ENCODE measurements at places on chromosomes 2 and 18.

- no peaks in the 10 kb centered on the region for H3K4me1 ChIP-seq
- no peaks in the 10 kb centered on the region for H3K36me3 ChIP-seq
- no peak overlapping the region for H3K4me3 ChIP-seq
- no peak for DNase-seq
- H3K27me3 ChIP-seq, result no peaks in the 10 kb centered on the region
Measured at GRCh38 chr2:107264184-107264583, 378.2 kb upstream of the ST6GAL2 start.

GRCh38 chr18:11046140-11046539 is 103.2 kb downstream of the PIEZO2 start:
- H3K4me1 ChIP-seq, result no peaks in the 10 kb centered on the region
- H3K36me3 ChIP-seq, result no peaks in the 10 kb centered on the region
- no peak overlapping the region for H3K4me3 ChIP-seq
- DNase-seq, result no peak

- H3K4me1 ChIP-seq, result no peaks in the 10 kb centered on the region
- H3K27me3 ChIP-seq, result no peaks in the 10 kb centered on the region
- H3K4me3 ChIP-seq, result no peak overlapping the region
- no peak overlapping the region for H3K27ac ChIP-seq
Measured at GRCh38 chr2:80186262-80186661, 118.3 kb downstream of the LRRTM1 start.

GRCh38 chr2:192373754-192374153 is 179.0 kb upstream of the TMEFF2 start:
- H3K4me1 ChIP-seq, result no peaks in the 10 kb centered on the region
- no peak overlapping the region for H3K4me3 ChIP-seq
- no peak for DNase-seq
- no peak overlapping the region for H3K27ac ChIP-seq
- no peaks in the 10 kb centered on the region for H3K36me3 ChIP-seq

- peaks cover 21% of the 10 kb centered on the region for H3K27me3 ChIP-seq
- DNase-seq, result no peak
- no peaks in the 10 kb centered on the region for H3K36me3 ChIP-seq
Measured at GRCh38 chr18:8333961-8334360, 275.3 kb upstream of the RAB12 start.

- no peaks in the 10 kb centered on the region for H3K4me1 ChIP-seq
- H3K36me3 ChIP-seq, result no peaks in the 10 kb centered on the region
- peaks cover 6% of the 10 kb centered on the region for H3K27me3 ChIP-seq
- DNase-seq, result no peak
Measured at GRCh38 chr2:121897335-121897970, 142.0 kb downstream of the TSN start.

- no peak for DNase-seq
- H3K4me1 ChIP-seq, result no peaks in the 10 kb centered on the region
- no peak overlapping the region for H3K4me3 ChIP-seq
- no peaks in the 10 kb centered on the region for H3K36me3 ChIP-seq
- no peak overlapping the region for H3K27ac ChIP-seq
- H3K27me3 ChIP-seq, result peaks cover 3% of the 10 kb centered on the region
Measured at GRCh38 chr2:71793926-71794325, 340.6 kb downstream of the DYSF start.

DNA sequence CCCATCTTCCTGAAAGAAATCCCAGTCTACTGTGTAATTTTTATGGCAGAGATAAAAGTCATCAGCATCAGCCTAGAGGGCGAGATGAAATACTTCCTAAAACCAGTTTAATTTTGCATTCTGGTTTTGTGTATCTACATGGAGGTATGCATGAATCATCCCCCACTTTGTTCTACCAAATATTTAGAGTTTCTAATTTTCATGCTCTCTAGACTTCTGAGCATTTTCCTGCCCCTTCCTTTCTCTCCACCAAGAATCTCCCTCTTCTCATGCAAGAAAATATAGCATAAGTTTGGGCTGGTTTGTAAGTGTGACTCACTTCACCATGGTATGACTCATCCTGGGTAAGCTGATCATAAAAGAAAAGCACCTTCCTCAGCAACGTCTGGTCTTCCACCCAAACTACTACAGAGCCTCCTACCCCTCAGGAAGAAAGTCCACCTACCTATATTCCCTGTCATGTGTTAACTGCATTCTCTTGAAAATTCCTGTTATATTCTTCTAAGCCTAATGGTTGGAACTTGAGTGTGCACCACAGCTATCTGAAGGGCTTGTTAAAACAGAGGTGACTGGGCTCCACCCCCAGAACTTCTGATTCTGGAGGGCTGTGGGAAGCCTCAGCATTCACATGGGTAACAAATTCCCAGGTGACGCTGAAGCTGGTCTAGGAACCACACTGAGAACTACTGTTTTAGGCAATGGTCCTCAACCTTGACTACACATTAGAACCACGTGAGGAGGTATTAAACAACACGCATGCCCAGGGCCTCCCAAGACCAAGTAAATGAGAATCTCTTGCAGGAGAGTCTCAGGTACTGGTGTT is 37.4 kb upstream of the RAPGEF4 start:
- no peaks in the 10 kb centered on the region for H3K4me1 ChIP-seq
- no peaks in the 10 kb centered on the region for H3K36me3 ChIP-seq
- no peak for DNase-seq
- H3K27ac ChIP-seq, result no peak overlapping the region

DNA sequence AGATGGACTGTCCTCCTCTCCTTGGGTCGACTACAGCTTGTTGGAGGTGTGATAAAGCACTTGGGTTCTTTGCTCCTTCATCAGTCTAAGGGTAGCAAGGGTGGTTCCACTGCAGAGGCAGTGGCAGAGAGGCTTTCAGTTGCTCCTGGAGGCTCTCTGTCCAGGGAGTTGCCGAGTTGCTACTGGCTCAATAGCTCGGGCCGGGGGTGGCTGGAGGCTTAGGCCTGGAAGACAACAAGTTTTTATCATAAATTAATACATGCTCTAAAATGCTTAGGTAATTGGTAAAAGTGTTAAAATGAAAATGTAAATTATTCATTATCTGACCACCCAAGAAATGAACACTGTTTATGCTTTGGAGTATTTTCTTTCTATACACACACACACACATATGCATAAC is 162.0 kb upstream of the NRP2 start:
- no peak for DNase-seq
- no peak overlapping the region for H3K4me3 ChIP-seq
- H3K27ac ChIP-seq, result no peak overlapping the region
- no peaks in the 10 kb centered on the region for H3K4me1 ChIP-seq
- H3K36me3 ChIP-seq, result peaks cover 3% of the 10 kb centered on the region
- H3K27me3 ChIP-seq, result peaks cover 6% of the 10 kb centered on the region

DNA sequence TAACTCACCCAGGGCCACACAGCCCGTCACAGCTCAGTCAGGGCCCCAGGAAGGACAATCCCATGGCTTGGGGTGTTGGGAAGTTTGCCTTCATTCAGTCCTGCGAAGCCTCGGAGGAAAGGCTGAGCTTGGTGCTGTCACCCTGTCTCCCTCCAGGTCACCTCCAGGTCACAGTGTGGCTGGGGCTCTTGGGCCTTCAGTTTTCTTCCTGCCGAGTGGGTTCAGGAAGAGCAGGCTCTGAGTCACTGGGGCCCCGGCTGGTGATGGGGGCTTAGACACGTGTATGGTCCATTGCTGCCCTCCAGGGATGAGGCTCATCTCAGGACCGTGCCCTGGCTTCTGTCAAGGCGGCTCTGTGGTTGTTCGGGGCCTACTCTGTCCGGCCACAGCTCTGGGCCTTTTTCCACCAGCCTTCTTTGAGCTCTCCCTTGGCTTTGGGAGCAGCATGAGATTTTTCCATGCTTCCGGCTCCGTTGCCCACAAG is 118.6 kb downstream of the INHBB start:
- H3K4me3 ChIP-seq, result no peak overlapping the region
- H3K27me3 ChIP-seq, result peaks cover 3% of the 10 kb centered on the region

DNA sequence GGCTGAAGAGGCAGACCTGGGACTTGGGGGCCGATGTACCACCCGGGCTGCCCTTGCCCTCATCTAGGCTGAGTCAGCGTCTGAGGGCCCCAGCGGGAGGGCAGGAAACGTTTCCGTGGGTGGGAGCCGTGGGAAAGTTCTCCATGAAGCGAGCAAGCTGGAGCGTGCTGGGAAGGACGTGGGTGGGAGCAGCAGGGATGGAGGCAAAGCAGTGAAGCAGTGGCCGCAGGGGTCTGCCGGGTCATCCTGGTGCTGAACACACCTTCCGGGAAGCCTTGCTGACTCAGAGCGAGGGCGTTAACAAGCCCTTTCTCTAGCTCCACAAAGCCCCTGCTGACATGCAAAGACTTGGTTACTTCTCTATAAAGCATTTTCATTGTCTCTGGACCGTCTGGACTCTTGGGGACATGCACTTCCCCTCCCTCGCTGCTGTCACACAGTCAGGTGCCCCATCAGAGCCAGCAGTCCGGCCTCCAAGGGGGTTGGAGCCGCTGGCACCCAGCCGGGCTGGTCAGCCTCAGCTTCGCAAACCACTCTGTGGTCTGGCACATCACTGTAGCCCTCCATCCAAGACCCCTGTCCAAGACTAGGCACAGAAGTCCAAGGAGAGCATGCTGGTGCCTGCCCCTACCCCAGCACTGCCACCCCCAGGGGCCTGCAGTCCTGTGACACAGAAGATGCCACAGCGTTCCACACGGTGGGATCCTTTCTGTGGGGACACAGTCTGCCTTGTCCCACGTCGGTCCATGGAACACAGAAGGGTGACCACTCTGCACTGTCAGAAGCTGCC is 115.1 kb upstream of the GPC1 start:
- no peaks in the 10 kb centered on the region for H3K36me3 ChIP-seq
- no peak overlapping the region for H3K27ac ChIP-seq
- DNase-seq, result no peak
- no peak overlapping the region for H3K4me3 ChIP-seq

GRCh38 chr2:195307751-195308150 is 349.3 kb upstream of the SLC39A10 start:
- no peak overlapping the region for H3K4me3 ChIP-seq
- no peak overlapping the region for H3K27ac ChIP-seq
- H3K27me3 ChIP-seq, result peaks cover 5% of the 10 kb centered on the region
- peaks cover 2% of the 10 kb centered on the region for H3K4me1 ChIP-seq

DNA sequence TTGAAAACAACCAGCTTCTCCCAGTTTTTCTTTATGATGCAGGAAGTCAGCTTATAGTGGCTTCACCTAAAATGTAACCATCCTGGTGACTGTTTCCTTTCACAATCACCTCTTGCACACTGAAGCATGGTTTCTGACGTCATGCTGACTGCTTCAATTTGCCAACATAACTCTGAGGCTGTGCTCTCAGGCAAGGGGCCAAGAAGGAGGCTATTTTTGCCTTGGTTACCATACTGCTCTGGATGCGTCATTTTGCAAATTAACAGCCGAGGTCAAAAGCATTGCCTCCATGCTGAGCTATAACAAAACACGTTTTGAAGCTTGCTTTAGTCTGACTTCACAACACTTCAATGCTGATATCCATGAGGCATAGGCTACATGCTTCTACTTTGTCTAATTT is 397.8 kb downstream of the METTL4 start:
- DNase-seq, result no peak
- H3K27ac ChIP-seq, result no peak overlapping the region
- H3K36me3 ChIP-seq, result no peaks in the 10 kb centered on the region
- H3K4me1 ChIP-seq, result no peaks in the 10 kb centered on the region

GRCh38 chr2:172674968-172675303 is 60.7 kb upstream of the RAPGEF4 start:
- H3K4me1 ChIP-seq, result no peaks in the 10 kb centered on the region
- peaks cover 4% of the 10 kb centered on the region for H3K27me3 ChIP-seq
- peak overlapping the region; percentile 18 for H3K4me3 ChIP-seq
- peaks cover 2% of the 10 kb centered on the region for H3K36me3 ChIP-seq
- no peak for DNase-seq

GRCh38 chr18:39302481-39302880 is 1736.9 kb upstream of the CELF4 start:
- no peak overlapping the region for H3K27ac ChIP-seq
- no peaks in the 10 kb centered on the region for H3K27me3 ChIP-seq
- H3K36me3 ChIP-seq, result no peaks in the 10 kb centered on the region

- H3K27ac ChIP-seq, result no peak overlapping the region
- no peaks in the 10 kb centered on the region for H3K27me3 ChIP-seq
- no peak overlapping the region for H3K4me3 ChIP-seq
- DNase-seq, result no peak
- no peaks in the 10 kb centered on the region for H3K4me1 ChIP-seq
Measured at GRCh38 chr18:52569492-52569891, 229.5 kb downstream of the DCC start.

DNA sequence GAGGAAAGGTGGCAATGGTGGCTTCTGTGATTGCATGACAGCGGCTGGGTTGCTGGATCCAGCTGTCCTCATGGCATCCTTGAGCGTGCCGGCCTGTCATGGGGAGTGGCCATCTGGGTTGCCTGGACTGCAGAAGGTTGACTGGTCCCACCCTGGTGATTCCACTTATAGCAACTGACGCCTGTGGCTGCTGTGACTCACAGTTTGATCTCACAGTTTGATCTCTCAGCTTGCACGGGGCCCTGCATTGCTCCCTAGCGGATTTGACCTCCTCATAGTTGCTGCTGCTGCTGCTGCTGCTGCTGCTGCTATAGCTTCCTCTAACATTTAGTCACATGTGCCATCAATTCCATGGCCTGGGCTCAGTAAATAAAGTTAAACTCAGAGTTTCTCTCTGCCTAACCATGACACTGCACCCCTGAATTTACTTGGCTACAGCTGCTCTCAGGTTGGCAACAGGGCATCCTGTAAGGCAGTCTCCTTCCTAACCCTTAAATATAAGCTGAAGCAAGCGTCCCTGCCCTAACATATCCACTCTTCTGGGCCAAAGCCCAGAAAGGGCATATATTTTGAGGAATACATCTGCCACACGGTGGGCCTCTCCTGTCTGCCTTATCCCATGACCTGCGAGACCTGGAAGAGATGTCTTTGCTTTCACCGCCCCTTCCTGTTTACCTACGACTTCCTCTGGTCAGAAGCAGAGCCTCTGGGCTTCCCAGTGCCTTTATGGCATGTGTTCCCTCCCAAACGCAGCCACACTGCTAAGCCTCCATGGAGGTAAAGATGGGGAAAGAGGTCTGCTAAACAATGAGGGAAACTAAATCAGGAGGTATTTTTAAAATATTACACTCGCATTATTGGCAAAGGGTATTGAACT is 37.8 kb upstream of the CCDC150 start:
- no peaks in the 10 kb centered on the region for H3K4me1 ChIP-seq
- no peaks in the 10 kb centered on the region for H3K36me3 ChIP-seq

- no peak for DNase-seq
- peaks cover 11% of the 10 kb centered on the region for H3K4me1 ChIP-seq
- H3K27ac ChIP-seq, result peak overlapping the region; percentile 92
- H3K4me3 ChIP-seq, result peak overlapping the region; percentile 93
Measured at GRCh38 chr2:60556576-60557485, 3.4 kb upstream of the BCL11A start.

GRCh38 chr2:15596968-15597367 is 5.3 kb downstream of the DDX1 start:
- H3K27ac ChIP-seq, result no peak overlapping the region
- peaks cover 16% of the 10 kb centered on the region for H3K4me1 ChIP-seq
- no peaks in the 10 kb centered on the region for H3K27me3 ChIP-seq
- no peak overlapping the region for H3K4me3 ChIP-seq
